ENCODE measurements at places on chromosomes 5 and 9. TPM values are rescaled to one million over a fixed set of nuclear protein-coding genes. Genes with fewer than 3 reads are reported as not detected.

GRCh38 chr5:166977911-166978422 is 1313.5 kb upstream of the WWC1 start:
- no peak for DNase-seq

The SMARCA2 gene
- total RNA-seq: 57.0 TPM

DNA sequence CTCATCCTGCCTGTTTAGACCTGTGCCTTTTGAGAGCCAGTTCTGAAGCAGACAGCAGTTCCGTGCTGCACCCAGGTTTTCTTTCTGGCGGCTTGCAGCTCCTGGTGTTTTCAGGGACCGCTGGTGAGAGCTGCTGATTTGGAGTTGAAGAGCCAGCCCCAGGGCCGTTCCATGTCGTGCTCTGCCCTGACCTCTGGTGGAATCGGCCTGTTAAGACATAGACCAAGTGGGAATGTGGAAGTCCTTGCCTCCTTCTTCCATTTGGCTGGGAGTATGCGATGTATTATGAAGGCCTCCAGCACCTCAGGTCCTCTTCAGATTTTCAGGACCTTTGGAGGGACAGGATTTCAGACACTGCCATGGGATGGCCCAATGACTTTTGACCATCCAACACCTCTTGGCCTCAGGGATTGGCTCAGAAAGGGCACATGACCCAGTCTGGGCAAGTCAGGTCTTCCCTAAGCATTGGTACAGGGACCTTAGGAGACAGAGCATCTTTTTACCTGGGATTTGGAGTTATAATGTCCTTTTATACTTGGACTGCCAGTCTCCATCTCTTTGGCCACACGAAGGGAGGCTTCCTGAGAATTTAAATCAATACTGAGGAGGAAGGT is 136.1 kb upstream of the CLINT1 start:
- peak; percentile 59 for DNase-seq

DNA sequence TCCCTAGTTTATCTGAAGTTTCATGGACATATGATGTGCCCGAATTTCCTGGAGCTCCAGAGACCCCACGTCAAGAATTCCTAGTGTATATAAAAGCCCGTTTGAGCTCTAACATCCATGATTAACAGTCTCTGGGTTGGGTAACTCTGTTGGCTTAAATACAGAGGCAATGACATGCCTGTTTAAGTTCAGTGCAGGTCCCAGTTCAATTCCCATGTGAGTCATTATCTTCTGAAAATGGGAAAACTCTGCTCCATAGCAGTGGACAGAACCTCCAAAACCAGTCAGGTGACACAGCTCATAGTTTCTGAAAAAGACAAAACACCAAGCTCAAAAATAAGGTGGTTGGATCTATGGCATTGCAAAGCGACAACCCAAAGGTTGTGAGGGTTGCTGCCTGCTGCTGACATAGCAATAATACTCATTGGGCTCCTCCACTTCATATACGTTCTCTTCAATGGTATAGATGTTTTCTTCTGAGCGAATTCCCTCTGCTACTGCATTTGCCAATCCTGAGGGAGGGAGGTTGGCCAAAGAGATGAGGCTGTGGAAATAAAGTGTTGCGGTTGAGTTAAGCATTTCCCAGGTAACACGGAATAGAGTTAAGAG is 22.0 kb downstream of the HAVCR2 start:
- no peak for DNase-seq

The NFIB gene
- total RNA-seq: 15.3 TPM

The PARP8 gene
- total RNA-seq: 26.7 TPM

GRCh38 chr5:9543311-9543920 is 2.5 kb downstream of the SEMA5A start:
- no peak for DNase-seq

The PCDHGC5 gene
- 1.2 TPM for total RNA-seq

- DNase-seq: no peak
These were observed 19.6 kb upstream of the VCAN start for GRCh38 chr5:83451955-83452354.

The FOXD4L6 gene
- not detected for total RNA-seq

The C5orf58 gene
- total RNA-seq: not detected

DNA sequence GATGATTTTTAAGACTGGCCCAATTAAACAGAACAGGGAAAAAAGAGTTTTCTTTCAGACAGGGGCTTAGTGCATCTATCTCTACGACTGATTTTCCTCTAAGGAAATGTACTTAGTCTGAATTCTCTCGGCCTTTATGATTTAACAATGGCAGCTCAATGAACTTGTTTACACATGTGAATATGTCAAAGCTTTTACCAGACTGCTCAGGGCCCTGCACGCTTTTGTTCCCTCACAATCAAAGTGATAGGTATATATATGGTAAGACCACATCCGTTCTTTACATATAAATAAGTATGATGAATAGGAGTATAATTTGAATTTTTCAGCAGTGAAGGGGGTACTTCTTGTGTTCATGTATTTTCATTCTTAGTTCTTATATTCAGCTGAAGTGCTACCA is 27.6 kb downstream of the LEAP2 start:
- no peak for DNase-seq

DNA sequence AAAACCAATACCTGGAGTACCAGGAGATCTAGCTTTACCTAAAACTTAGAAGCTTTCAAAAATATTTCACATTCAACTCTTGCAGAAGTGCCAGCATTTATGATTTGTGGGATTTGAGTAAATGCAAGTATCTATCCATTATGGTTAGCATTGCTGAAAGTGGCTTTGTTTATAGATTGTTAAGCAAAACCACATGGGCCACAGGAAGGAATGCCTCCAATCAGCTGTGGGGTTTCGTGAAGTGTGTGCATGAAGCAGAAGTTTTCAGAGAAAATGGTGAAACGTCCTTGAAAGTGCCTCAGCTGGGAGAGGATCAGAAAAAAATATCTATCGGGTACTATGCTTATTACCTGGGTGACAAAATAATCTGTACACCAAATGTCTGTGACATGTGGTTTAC is 4.2 kb downstream of the LECT2 start:
- DNase-seq: no peak

- no peak for DNase-seq
These were observed 57.4 kb upstream of the SIMC1 start for GRCh38 chr5:176180781-176181180.

DNA sequence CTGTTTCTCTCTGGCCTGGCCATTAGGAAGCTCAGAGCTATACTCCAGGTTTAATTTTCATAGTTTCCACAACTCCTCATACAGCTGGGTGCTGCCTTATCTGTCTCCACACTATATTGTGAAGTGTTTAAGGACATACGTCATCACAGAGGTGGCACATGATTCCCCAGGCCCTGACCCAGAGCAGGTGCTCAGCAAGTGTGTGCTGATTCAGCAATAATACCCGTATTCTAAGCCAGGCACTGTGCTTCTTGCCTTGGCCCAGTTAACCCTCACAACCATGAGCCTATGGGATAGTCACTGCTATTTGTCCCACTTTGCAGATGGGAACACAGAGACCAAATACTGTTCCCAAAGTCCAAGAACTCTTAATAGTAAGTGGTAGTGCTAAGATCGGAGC is 93.5 kb upstream of the SMIM23 start:
- DNase-seq: no peak

DNA sequence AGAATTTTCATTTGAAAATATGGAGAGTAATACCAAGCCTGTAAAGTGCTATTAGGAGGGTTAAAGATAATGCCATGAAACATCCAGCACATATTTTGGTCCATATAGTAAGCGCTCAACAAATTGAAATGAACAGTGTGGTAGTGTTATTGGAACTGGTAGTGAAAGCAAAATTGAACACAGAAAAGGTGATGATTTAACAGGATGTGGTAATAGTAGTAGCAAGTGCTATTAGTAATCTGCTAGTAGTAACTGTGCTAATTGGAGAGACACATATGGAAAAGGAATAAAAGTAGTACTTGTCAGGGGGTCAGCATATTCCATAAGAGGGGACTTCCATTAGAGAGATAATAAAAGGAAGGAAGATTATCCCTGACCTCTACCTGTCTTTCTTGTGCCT is 187.3 kb downstream of the HTR1A start:
- DNase-seq: no peak

The HRH2 gene
- total RNA-seq: 1.2 TPM

DNA sequence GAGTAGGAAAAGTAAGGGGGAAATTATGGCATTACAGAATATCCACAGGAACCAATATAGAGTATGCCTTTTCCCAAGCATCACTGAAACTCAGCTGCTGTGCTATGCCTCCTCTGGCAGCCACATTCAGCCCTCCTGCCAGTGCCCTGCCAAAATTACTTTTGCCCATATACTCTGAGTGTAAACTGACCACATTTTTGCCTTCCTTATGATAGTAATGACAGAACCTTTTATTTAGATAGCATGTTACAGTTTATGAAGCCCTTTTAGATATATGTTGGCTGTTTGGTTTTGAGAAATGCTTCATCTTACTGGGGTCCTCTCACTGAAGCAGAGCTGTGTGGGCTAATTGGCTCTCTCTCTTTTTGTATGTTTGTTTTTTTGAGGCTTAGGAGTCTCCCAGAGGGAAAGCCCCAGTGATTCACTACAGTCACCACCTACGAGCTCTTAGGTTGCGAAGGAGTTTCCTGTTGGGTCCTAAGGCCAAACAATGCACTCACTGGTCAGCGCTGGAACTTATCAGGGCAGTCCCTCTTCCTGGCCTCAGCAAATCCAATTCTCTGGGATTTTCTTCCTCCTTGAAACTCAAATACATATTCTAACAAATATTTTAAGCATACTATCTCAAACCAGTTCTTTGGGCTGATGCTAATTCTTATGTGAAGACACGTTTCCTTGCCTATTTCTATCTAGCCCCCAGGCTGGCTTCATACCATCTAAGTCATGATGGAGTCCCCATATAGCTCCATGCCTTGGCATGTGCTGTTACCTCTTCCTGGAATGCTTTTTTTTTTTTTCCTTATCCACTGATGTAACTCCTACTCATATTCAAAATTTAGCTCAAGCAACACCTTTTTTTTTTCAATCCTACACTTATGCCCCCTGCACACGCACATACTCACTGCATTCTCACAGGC is 3.7 kb downstream of the PHF24 start:
- DNase-seq: no peak

The BSPRY gene
- total RNA-seq: 18.8 TPM

GRCh38 chr9:127968042-127968441 is 12.7 kb downstream of the EEIG1 start:
- no peak for DNase-seq

The IRX2 gene
- 6.0 TPM for total RNA-seq

GRCh38 chr5:86546044-86546443 is 71.7 kb upstream of the COX7C start:
- DNase-seq: no peak

The RORB gene
- total RNA-seq: not detected

The PCDHB2 gene
- total RNA-seq: 75.5 TPM

DNA sequence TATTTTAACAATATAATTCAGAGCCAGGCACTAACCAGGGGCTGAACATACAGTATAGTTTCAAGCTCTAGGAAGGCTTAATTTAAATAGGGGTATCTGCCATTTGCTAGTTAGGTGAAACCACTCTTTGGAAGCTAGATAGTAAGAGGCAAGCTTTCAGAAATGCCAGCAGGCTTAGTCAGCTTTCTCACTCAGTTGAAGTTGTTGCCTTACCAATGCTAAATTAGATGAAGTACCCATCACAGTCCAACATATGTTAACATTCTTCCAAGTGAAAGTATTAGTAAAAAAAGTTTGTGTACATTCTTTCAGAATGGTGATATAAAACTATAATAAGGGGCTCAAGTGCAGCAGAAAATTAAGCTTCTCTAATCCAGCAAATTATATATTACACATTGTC is 215.0 kb downstream of the CNTLN start:
- no peak for DNase-seq

DNA sequence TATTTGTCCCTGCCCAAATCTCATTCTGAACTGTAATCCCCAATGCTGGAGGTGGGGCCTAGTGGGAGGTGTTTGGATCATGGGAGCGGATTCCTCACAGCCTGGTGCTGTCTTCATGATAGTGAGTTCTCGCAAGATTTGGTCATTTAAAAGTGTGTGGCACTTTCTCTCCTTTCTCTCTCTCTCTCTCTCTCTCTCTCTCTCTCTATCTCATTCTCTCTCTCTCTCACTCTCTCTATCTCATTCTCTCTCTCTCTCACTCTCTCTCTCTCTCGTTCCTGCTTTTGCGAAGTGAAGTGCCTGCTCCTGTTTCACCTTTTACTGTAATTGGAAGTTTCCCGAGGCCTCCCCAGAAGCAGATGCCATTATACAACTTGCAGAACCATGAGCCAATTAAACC is 207.3 kb upstream of the NR4A3 start:
- no peak for DNase-seq

DNA sequence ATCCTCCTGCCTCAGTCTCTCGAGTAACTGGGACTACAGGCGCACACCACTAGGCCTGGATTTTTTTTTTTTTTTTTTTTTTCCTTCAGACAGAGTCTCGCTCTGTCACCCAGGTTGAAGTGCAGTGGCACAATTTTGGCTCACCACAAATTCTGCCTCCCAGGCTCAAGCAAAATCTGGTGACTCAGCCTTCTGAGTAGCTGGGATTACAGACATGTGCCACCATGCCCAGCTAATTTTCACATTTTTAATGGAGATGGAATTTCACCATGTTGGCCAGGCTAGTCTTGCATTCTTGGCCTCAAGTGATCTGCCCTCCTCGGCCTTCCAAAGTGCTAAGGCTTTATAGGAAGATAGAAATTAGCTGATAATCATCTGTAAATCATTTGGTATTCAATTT is 43.9 kb downstream of the NSA2 start:
- no peak for DNase-seq

DNA sequence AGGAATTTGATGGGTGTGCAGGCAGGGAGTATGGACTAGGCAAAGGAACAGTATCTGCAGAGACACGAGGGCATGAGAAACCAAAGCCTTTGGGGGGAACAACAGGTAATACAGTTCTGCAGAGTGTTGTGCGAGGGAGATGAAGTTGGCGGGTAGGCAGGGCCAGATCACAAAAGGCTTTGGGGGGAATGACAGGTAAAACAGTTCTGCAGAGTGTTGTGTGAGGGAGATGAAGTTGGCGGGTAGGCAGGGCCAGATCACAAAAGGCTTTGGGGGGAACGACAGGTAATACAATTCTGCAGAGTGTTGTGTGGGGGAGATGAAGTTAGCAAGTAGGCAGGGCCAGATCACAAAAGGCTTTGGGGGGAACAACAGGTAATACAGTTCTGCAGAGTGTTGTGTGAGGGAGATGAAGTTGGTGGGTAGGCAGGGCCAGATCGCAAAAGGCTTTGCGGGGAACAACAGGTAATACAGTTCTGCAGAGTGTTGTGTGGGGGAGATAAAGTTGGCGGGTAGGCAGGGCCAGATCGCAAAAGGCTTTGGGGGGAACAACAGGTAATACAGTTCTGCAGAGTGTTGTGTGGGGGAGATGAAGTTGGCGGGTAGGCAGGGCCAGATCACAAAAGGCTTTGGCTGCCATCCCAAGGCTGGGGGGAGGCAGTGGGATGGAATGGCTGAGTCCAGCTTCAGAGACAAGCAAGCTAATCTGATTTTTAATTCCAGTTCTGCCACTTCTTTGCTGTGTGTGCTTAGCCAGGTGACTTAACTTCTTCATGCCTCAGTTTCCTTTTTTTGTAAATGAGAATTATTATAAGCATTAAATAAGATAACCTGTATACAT is 33.0 kb downstream of the FRMPD1 start:
- no peak for DNase-seq

- DNase-seq: no peak
These were observed 2177.9 kb upstream of the C9orf72 start for GRCh38 chr9:29751226-29751625.

- DNase-seq: no peak
These were observed 6.0 kb upstream of the SLC6A19 start for GRCh38 chr5:1195439-1195838.

Data from progenitor cell of endocrine pancreas (in vitro differentiated cells).